ENCODE measurements at places on chromosomes 6 and 20. TPM values are rescaled to one million over a fixed set of nuclear protein-coding genes. Genes with fewer than 3 reads are reported as not detected.

CDSN gene
- under 0.01 TPM for total RNA-seq

HTR1E gene
- not detected for total RNA-seq

TCF15 gene
- 0.09 TPM for total RNA-seq

ZSCAN23 gene
- total RNA-seq, result 4.4 TPM

C6orf141 gene
- total RNA-seq, result 3.0 TPM
